ENCODE measurements at places on chromosomes 12 and 14.

- DNase-seq: no peak
Observed at GRCh38 chr14:90503582-90503981, 106.8 kb downstream of the CALM1 start.

DNA sequence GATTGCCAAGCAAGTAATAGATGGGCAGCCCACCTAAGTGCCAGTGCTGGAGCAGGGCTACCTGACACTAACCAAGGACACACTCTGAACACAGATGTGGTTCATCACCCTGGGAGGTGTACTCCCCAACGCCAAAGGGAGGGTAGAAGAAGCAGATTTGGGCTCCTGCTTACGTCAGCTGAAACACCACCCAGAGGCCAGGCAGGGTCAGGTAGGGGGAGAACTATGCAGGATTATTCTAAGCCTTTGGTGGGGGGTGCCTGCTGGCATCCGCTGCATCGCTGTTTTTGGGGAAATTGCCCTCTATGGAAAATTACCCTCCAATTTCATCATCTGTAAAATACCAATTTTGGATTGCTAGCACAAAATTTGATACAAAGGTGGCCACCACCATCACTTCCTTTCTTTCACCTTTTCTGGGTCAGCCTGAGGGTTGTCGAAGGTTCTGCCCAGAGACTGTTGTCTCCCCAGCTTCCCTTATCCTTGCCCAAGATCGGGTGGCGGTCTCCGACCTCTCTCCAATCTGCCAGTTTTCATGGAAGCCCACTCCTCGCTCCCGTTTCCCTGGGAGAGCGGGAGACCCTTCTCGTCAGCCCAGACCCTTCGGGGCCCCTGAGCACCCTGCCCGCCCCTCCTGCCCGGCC lies 535 bp downstream of the BIN2 start:
- DNase-seq: no peak

DNA sequence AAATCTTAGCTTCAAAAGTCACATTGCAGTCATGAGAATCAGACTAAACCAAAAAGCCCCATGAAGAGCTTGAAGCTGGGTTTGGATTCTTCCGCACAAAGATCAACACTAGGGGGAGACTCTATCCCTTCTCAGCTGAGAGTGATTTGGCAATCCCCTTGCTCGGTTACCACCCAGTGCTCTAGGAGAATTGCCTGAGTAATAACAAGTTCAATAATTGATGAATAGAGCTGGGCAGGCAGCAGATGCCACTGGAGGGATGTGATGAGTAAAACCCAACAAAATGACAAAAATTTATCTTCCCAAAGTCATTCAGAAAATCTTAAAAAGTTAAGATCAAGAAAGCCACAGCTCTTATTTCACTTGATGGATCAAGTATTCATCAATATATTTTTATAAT lies 185.6 kb upstream of the ARID2 start:
- DNase-seq: peak; percentile 37

DNA sequence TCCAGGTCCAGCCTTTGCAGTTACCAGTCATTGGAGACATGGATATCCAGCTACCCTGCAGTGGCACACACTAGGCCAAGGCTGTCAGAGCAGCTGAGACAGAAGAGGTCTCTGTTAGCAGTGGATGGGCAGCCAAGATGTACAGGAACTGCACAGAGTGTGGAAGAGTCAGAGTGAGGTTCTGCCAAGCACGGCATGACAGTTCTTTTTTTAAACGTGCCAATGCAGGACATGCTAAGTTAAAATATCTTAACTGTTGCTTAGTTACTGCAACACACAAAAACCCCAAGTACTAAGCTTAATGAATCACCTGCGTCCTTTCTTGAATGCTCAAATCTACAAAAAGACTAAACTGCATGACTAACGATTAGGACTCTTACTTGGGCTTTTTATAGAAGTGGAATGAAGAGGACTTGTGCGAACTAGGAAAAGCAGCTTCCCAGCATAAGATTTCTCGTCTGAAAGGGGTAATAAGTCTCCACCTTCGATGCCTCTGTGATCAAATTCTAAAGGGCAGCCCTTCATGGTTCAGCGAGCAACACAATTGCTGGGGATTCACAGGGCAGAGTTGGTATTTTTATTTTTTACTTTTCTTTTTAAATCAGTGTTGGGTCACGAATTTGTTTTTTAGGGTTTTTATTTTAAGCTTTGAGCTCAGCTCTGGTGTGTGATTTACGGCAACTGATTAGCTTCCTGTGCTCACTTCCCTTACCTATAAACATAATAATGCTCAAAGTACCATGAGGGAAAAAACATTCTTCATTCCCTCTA lies 20.6 kb downstream of the MAPK1IP1L start:
- no peak for DNase-seq

- no peak for DNase-seq
Observed at GRCh38 chr14:63857466-63858030, 4.7 kb downstream of the SYNE2 start.

GRCh38 chr12:70271025-70271424 lies 27.8 kb downstream of the CNOT2 start:
- no peak for DNase-seq

GRCh38 chr12:27852117-27852516 lies 72.1 kb upstream of the MANSC4 start:
- DNase-seq: no peak

DNA sequence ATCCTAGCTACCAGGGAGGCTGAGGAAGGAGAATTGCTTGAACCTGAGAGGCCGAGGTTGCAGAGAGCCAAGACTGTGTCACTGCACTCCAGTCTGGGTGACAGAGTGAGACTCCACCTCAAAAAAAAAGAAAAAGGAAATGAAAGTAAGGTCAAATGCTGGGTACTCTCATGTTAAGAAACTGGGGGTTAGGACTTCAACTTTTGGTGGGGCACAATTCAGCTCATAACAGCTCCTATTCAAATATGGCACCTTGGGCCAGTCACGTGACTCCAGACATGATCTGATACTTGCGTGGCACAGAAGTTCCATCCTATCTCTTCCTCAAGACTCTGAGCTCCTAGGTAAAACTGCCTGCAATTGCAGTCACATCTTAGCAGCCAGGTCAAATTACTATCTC lies 142.7 kb downstream of the EGLN3 start:
- no peak for DNase-seq

DNA sequence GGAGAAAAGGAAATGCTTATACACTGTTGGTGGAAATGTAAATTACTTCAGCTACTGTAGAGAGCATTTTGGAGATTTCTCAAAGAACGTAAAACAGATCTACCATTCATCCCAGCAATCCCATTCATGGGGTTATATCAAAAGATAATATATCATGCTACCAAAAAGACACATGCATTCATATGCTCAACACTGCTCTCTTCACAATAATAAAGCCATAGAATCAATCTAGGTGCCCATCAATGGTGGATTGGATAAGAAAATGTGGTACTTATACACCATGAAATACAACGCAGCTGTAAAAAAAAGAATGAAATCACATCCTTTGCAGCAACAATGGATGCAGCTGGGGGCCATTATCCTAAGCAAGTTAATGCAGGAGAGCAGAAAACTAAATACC lies 1487.7 kb upstream of the SEL1L start:
- no peak for DNase-seq

GRCh38 chr12:121117226-121117777 lies 15.4 kb upstream of the P2RX7 start:
- DNase-seq: no peak

DNA sequence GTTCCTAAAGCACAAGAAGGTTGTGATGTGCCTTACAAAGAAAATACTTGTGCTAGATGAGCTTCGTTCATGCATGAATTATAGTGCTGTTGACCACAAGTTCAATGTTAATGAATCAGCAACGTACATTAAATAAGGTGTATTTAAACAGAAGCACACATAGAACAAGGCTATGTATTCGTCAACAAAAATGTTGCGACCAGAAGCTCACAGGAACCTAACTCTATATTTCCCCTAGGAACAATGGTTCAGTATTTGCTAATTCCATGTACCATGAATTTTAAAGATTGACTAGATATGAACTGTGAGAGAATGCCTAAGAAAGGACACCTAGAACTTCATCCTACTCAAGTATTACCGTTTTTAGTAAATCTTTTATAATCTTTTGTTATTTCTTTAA lies 149.6 kb downstream of the ITPR2 start:
- DNase-seq: no peak

DNA sequence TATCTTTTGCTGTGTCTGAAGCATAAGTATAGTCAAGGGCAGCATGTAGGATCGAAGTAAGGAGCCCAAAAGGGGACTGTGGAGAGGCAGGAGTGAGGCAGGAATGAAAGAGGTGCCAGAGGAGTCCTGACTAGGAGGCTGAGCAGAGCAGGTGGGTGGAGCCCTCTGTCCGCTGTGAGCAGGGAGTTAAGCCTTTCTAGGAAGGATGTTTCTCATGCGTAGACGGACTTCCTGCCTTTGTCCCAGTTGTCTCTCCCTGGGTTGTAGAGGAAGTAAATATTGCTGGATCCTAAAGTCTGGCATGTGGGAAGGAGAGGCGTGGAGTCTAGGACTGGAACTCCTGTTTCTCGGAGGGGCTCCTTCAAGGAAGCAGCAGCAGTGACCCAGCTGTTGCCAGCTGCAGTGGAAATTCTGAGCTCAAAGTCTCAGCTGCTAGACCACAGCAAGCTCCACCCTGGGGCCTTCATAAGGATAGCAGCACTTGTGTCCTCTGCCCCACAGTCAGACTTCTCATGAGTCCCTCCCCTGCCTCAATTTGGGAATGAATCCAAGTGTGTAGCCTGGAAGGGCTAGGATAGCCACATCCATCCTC lies 44.0 kb downstream of the RBMS2 start:
- DNase-seq: no peak

GRCh38 chr14:99595034-99595433 lies 9.0 kb downstream of the CCDC85C start:
- no peak for DNase-seq

- DNase-seq: no peak
Observed at GRCh38 chr14:77061630-77062257, 33.2 kb upstream of the IRF2BPL start.

GRCh38 chr12:15280930-15281329 lies 41.4 kb upstream of the PTPRO start:
- DNase-seq: no peak

DNA sequence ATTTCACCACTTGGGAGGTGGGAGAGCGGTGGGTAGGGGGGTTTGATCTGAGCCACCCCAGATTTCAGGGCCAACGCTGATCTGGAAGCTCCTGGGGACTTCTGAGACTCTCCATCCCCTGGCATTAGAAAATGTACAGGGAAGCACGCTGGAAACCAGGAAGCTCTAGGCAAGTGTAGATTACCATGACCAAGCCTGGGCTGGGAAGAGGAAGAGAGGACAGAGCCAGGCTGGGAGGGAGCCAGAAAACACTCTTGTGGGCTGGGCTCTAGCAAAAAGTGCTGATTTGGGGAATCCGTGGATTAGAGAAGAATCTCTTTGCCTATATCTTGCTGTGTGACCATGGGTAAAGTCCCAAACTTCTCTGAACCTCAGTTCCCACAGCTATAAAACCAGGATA lies 236.7 kb downstream of the BCL11B start:
- no peak for DNase-seq

GRCh38 chr12:8069582-8069981 lies 3.4 kb upstream of the C3AR1 start:
- no peak for DNase-seq

DNA sequence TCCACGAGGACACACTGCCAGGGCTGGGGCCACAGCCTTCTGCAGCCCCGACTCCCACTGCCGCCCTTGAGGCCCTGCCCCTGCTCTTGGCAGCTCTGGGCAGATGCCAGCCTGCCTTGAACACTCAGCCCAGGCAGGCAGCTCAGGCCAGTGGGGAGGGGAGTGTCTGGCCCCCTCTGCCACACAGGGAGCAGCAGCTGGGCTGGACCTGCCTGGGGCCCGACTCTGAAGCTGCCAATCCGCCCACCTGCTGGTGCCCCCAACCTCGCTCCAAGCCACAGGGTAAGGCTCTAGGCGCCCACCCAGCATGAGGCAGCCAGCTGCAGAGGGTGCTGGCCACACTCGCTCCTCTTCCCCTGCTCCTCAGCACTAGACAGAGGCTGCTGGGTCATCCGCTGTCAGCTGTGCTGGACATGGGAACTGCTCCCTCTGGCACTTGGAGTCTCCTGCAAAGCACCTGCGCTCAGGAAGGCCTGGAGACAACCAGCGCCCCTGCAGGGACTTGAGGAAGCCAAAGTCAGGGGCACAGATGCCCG lies 24.6 kb upstream of the NUDT14 start:
- no peak for DNase-seq

DNA sequence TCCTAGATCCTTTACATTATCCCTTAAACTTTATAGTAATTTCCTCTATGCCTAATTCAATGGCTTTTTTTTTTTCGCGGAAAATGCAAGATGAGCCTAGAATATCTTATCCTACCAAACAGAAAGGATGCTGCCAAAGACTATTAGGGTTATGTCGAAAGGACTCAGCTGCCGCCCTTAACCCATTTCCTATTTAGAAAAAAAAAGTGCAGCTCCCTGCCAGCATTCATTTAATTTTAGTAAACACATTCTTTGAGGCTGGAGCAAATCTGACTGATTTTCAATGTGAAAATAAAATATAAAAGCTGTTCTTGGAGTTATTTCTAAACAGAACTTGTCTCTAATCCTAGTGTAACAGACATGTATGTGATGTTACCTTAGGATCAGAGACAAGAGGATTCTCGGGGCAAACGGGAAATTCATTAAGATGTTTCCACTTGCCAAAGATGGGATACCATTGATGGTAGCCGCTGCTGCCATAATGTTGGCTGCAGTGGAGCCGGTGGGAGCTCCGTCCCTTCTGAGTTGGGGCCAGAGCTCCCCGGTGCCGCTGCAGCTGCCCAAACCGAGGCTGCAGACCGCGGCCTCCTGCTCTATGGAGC lies 8.2 kb upstream of the A2M start:
- no peak for DNase-seq

- DNase-seq: no peak
Observed at GRCh38 chr14:48568688-48569087, 893.3 kb upstream of the MDGA2 start.

DNA sequence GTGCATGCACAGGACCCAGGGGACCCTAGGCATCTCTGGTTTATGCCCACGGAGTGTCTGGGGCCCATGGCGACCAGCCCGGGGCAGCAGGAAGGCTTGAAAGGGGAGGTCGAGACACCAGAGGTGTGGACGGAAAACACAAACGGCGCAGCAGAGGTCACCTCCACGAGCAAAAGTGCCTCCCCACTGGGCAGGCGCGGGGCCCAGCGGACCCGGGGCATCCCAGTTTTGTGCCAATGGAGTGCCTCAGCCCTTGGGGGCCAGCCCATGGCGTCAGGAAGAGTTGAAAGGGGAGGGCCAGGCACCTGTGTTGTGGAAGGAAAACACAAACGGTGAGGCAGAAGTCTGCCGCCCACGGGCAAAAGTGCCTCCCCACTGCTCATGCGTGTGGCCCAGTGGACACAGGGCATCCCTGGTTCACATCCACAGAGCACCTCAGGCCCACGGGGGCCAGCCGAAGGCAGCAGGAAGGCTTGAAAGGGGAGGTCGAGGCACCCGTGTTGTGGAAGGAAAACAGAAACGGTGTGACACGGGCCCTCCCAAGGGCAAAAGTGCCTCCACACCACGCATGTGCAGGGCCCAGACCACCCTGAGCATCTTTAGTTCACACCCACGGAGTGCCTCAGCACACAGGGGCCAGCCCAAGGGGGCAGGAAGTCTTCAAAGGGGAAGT lies 378.8 kb downstream of the ALG10 start:
- DNase-seq: no peak

GRCh38 chr14:92737619-92738188 lies 10.7 kb downstream of the LGMN start:
- DNase-seq: no peak

- DNase-seq: no peak
Observed at GRCh38 chr12:131547555-131547954, 163.3 kb upstream of the SFSWAP start.
